Activated naive CD4-positive, alpha-beta T cell treated with Interleukin-2 at 50 U/mL for 16 hours (primary cell): ENCODE measurements at places on chromosomes 13 and 19.

DNA sequence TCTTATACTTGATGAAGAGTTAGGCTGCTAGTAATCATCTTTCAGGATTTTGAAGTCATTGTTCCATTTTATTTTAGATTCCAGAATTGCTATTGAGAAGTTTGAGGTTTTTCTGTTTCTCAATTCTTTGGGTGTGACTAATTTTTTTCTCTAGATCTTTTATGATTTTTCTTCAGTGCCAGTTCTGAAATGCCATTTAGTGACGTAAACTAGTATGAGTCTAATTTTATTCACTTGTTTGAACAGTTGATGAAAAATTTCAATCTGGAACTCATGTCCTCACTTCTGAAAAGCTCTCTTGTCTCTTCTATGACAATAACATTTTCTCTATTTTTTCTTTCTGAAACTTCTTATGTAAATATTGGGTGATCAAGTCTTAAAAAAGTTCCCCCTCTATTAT is 188.5 kb upstream of the HTR2A start:
- DNase-seq = no peak

DNA sequence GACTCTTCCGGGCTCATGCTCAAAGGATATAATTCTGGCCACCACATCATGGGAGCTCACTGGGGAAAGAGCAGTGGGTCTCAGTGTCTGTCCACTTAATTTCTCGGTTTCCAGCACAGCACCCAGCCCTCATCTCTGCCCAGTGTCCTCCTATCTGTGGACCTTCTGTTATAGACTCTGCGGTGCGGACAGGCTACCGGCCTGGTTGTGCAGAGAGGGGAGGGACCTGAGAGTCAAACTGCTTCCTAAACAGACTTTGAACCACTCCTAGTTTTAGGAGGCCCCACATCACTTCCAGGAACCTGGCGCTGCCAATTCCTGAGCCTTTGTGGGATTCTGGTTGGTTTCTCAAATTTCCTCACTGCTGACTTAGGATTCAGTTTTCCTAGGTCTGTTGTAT is 59.8 kb upstream of the MED4 start:
- DNase-seq = no peak

- no peak for DNase-seq
Observed at GRCh38 chr19:31699421-31699820, 350.2 kb upstream of the TSHZ3 start.

GRCh38 chr13:26679411-26680122 is 81.0 kb downstream of the GPR12 start:
- no peak for DNase-seq

- no peak for DNase-seq
Observed at GRCh38 chr19:11337080-11337479, 2.4 kb downstream of the RAB3D start.

DNA sequence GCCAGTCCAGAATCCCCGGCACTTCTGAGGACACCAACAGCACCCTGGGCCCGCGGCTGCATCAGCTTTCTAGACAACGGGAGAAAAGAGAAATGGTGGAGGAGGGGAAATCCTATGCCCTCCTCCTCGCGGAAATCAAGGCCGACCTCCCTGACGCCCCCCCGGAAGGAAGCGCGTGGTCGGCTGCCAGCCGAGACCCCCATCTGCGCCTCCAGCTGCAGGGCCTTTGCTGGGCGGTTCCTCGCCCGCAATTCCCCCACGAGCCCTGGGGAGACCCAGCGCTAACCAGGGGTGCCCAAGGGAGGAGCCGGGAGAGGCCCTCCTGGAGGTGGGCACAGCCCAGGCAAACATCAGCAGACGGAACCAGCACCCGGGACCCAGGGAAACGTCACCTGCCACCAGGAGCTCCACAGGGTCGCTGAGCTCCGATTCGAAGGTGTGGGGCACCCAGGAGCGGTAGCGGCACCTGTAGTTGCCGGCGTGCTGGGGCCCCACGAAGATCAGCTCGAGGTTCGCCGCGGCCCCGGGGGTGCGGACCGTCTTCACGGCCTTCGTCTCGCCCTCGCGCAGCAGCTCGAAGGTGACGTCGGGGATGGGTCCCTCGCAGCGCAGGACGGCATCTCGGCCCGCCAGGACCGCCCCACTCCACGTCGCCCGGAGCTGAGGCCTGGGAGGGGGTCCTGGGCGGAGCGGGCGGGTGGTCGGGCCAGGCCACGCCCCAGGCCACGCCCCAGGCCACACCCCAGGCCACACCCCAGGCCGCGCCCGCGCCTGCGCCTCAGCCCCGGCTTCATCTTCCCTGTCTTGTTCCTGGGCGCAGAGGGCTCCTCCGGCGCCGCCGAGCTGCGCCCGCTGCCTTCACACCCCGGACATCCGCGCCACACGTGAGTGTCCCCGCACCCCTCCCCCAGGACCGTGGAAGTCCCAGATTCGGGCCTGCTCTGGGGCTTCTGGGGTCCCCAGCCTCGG is 6.0 kb downstream of the A1BG start:
- DNase-seq = peak; percentile 64

DNA sequence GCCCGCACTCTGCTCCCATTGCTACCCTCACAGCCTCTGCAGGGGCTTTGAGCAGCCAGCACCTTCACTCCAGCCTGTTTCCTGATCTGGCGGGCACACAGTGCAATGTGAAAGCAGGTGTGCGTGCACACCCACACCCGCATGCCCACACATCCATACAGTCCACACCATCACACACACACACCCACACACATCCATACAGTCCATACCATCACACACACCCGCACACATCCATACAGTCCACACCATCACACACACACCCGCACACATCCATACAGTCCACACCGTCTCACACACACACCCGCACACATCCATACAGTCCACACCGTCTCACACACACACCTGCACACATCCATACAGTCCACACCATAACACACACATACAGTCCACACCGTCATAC is 28.0 kb downstream of the PIAS4 start:
- DNase-seq = no peak

GRCh38 chr19:6632002-6632621 is 37.8 kb downstream of the TNFSF14 start:
- peak; percentile 74 for DNase-seq

DNA sequence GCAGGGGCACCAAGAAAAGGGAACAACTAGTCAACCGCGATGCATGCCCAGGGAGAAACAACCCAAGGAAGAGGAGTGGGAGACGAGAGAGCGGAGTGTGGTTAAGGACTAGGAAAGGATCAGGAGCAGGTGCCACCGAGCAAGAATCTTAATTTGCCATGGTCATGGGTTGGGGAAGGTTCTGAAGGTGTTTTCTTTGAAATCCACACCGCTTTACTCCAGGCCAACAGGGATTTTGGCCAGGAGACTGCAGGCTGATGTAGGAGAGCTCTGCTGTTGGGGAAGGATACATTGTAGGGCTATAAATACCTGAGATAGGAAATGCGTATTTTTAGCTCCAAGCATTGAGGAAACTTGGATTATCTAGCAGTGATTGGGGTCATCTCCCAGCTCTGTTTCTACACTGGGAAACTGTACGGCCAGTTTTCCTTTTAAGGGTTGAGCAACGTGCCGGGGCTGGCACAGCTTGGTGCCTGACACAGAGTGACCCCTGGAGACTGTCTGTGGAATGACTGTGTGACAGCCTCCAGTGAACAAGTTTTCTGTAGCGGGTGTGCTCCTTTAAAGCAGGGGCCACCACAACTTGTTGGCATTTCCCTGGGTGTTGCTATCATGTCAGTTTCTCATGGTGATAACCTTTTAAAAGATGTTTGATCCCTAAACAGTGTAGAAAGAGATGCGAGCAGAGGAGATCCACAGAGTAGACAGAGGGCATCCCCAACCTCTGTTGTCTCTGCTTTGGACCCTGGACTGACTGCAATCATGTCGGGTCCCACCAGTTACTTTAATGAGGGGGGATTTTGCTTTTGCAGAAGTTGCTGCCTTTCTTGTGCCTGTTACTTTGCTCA is 34.3 kb downstream of the ZNF536 start:
- DNase-seq = no peak

DNA sequence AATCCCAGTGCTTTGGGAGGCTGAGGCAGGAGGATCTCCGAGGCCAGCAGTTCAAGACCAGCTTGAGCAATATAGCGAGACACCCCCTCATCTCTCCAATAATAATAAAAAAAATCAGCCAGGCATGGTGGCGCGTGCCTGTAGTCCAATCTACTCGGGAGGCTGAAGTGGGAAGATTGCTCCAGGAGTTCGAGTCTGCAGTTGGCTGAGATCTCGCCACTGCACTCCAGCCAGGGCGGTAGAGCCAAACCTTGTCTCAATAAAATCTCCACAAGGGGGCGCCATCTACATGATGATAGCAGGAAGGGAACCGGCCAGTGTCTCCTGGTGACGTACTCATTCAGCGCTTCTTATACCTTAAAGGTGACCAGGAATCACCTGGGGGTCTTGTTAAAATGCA is 13.6 kb upstream of the C5AR1 start:
- peak; percentile 71 for DNase-seq

DNA sequence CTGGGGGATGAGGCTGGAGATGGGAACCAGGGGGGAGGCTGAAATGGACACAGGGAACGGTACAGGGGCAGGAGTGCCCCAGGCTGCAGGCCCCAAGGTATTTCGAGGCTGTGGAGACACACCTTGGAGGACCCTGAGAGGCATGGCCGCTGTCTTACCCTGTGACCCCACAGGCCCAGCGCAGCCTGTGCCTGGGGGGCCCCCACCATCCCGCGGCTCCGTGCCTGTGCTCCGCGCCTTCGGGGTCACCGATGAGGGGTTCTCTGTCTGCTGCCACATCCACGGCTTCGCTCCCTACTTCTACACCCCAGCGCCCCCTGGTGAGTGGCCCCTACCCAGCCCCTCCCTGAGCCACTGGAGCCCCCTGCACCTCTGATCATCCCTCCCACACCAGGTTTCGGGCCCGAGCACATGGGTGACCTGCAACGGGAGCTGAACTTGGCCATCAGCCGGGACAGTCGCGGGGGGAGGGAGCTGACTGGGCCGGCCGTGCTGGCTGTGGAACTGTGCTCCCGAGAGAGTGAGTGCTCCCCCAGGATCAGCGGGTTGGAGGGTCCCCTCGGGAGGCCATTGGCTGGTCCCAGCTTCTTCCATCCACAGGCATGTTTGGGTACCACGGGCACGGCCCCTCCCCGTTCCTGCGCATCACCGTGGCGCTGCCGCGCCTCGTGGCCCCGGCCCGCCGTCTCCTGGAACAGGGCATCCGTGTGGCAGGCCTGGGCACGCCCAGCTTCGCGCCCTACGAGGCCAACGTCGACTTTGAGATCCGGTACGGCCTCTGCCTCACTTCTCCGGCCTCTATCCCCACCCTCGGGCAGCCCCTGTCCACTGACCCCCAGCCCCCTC is 16.9 kb upstream of the SPIB start:
- no peak for DNase-seq

GRCh38 chr13:89205856-89206520 is 1534.8 kb downstream of the SLITRK5 start:
- no peak for DNase-seq
